ENCODE measurements at places on chromosomes 3 and 15.

DNA sequence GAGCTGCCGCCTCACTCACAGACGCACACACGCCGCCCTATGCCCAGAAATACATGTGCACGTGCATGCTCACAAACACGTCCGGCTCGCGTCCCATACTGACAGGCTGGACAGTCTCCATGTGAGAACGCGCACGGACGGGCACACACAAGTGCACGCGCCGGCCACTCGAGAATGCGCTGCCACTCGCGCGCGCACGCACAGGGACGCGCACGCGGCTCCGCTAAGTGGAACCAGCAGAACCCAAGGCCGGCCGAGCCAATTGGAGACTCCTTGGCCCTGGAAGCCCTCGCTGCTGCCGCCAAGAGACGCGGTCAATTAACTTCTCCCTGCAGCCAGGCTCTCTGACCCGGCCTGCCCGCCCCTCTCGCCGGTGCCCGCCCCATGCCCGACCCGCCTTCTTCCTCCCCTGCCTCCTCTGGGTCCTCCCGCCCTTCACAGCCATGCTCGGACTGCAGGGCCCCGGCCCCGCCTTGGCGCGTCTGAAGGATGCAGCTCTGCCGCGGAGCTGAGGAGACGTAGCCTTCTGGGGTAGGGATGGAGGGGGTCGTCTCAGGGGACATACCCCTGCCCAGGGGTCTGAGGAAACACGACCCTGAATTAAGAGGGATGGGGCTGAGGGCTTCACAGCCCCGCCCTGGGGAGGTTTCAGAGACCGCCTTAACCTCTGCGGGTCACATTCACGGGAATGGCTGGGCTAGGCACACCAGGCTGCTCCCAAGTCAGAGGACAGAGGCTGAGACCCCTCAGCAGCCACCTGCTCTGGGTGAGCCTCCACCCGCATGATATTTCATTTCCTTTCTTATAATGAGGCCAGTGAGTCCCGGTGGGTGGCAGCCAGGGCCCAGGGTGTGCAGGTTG is 15.0 kb downstream of the PTH1R start:
- no peak for DNase-seq

DNA sequence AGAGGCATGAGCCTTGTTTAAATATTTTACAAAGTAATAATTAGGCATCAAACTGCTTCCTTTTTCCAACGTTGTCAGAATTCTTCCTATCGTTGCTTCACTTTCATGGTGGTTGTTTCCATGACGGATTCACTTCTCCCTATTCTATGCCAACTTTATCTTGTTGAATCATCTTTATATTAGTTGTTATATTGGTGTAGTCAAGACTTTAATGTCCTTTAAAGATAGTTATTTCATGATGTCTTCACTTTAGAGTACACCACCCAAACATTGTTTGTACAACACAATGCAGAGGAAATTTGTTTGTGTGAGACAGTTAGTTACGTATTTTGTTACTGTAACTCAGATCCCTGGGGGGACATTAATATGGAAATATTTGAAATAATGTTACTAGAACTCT is 61.9 kb downstream of the CRYBG3 start:
- no peak for DNase-seq

- no peak for DNase-seq
Observed at GRCh38 chr3:172104471-172105072, 65.2 kb downstream of the FNDC3B start.

DNA sequence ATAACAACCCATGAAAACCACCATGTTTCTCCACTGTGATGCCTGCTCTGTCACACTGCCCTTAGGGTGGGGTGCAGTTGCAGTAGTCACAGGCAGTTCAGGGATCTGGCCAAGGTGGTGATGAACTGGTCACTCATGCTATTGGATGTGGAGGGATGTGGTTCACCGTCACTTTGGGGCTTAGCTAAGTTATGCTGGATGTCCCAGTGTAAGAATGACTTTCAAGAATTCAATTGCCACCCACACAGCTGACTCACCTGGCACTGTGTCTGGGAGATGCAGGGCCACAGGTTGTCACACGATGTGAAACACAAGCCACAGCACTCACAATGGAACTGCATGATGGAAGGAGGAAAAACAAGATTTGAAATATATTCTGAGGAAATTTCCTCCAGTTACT is 146.1 kb upstream of the CTNNB1 start:
- no peak for DNase-seq

- DNase-seq, result no peak
Observed at GRCh38 chr15:68677996-68678395, 99.2 kb downstream of the CORO2B start.

GRCh38 chr3:9087831-9088413 is 124.7 kb upstream of the RAD18 start:
- DNase-seq, result no peak

DNA sequence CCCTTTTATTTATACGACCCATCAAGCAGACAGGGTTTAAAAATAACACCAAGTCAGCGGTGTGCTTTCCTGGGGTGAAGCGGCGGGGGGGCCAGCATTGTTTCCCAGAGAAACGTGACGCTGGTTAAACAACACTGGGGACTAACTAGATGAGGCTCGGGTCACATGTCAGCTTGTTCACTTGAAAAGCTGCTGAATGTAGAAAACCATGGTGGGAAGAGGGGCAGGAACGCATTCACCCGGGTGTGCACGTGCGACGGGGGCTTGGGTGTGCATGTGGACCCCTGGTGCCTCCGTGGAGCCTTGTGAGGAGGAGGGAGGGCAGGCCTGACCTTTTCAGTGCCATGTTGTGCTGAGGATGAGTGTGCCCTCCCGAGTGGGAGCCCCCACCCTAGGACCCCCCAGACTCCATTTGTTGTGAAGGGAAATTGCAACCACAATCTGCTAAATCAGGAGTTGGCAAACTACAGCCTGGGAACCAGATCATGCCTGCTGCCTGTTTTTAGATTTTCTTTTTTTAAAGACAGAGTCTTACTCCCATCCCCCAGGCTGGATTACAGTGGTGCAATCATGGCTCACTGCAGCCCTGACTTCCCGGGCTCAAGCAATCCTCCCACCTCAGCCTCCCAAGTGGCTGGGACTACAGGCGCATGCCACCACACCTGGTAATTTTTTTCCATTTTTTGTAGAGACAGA is 70.4 kb upstream of the CMTM7 start:
- no peak for DNase-seq

DNA sequence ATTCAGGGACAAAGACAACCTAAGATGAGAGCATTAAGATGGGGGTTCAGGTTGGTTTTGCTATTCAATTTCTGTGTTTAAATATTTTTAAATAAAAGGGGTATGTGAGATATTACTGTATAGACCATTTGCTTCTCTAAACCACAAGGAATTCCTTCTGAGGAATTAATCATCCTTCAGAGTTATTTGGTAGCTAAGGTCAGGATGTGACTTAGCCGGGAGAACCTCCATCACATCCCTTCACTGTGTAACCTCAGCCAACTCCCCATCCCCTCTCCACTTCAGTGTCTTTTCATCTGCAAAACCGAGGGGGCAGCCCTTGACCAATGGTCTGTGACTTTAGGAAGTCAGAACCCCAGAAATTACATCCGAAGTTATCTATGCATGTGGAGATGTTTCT is 48.7 kb upstream of the SKOR1 start:
- DNase-seq, result no peak

DNA sequence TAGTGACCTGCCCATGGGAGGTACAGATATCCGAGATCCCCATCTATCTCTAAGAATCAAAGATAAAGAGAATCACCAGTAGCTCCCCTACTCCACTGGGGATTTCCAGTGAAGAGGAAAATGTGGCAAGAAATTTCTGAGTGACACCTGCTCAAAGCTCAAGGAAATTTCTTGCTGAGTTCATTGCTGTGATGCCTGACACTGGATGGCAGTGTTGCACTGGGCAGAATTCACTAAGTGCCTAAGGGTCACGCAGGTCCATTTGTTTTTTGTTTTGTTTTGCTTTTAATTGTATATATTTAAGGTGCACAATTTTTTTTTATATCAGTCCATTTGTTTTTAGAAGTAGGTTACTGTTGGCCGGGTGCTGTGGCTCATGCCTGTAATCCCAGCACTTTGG is 109.5 kb upstream of the KCNAB1 start:
- DNase-seq, result no peak

- DNase-seq, result no peak
Observed at GRCh38 chr15:81256916-81257315, 60.2 kb downstream of the IL16 start.

DNA sequence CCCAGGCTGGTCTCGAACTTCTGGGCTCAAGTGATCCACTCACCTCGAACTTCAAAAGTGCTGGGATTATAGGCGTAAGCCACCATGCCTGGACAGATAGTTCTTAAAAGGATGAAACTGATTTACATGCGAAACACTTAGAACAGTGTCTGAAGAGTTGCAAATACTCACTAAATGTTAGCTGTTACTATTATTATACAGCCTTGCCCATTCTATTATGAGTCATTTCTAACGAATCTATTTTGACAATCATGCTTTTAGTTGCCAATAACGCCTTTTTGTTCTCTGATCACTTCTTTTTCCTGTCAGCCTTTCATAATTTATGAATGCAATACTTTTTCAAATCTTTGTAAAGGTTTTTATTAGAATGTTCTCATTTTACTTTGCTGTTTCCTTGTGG is 112.7 kb downstream of the SNRK start:
- no peak for DNase-seq

DNA sequence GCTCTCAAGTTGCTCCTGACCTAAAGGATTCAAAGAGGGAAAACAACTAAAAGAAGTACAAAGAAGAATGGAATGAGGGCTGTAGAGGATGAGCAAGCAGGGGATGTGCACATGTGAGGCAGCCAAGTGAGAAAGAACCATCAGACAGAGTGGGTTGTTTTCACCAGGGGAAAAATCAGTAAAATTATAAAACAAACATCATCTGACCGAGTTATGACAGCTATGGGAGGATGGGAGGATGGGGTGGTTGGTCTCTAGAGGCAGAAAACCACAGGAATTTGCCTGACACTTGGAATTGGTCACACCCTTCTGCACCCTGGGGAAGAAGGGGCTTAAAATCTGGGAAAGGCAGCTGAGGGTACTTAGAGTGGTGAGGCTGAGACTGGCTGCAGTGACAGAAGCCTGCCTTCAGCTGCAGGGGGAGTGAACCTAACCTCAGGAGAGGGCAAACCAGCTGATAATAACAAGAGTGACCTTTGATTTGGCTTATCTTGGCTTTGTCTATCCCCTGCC is 10.1 kb downstream of the ARHGAP31 start:
- peak; percentile 72 for DNase-seq

GRCh38 chr15:81950841-81951414 is 94.9 kb downstream of the MEX3B start:
- DNase-seq, result no peak

DNA sequence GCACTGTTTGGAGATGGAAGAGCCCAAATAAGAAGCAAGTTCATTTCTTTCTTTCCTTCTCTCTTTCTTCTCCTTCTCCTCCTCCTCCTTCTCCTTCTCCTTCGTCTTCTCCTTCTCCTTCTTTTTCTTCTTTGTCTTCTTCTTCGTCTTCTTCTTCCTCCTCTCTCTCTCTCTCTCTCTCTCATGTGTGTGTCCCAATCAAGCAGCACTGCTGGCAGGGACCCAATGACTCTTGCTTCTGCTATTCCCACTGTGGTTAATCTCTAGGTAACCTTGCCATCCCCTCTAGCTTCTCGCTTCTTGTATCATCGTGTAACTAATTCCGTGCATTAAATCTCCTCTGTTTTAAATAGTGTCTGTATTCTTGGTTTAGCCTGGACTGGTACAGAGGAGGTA is 26.1 kb upstream of the ZNF280D start:
- peak; percentile 94 for DNase-seq

DNA sequence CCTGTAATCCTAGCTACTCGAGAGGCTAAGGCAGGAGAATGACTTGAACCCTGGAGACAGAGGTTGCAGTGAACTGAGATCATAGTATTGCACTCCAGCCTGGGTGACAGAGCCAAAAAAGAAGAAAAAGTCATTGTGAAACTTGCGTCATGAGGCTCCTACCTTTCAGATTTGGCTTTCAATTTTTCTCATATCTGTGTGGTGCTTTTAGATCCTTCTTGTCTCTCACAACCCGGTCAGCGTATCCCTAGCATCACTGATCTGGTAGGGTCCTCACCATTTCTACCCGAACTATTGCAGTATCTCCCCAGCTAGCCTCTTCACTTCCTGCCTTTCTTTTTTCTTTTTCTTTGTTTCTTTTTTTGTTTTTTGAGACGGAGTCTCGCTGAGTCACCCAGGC is 21.6 kb upstream of the GCNT3 start:
- DNase-seq, result no peak

DNA sequence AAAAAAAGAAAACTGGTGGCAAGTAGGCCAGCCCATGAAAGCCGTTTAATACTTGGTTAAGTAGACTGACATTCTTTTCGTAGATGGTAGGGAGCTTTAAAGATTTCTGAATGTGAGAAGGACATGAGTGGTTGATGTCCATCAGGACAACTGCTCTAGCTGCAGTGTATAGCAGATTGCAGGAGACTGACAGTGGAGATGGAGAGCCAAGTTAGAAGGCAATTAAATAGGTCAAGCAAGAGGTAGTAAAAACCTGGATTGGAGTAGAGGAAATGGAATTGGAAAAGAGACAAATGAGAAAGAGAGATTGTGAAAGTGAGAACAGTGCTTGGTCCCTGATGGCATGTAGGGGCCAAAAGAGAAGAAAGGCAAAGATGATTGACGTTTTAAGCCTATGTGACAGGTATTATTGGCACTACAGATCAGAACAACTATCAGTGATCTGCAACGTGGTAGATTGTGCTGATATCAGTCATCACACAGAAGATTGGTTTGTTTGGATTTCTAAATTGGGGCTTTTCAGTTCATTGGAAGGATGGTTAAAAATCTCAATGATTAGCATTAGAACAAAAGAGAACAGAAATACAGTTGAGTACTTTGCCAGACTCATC is 74.0 kb downstream of the CNTN4 start:
- no peak for DNase-seq

- no peak for DNase-seq
Observed at GRCh38 chr15:52221730-52222129, 30.5 kb upstream of the GNB5 start.

DNA sequence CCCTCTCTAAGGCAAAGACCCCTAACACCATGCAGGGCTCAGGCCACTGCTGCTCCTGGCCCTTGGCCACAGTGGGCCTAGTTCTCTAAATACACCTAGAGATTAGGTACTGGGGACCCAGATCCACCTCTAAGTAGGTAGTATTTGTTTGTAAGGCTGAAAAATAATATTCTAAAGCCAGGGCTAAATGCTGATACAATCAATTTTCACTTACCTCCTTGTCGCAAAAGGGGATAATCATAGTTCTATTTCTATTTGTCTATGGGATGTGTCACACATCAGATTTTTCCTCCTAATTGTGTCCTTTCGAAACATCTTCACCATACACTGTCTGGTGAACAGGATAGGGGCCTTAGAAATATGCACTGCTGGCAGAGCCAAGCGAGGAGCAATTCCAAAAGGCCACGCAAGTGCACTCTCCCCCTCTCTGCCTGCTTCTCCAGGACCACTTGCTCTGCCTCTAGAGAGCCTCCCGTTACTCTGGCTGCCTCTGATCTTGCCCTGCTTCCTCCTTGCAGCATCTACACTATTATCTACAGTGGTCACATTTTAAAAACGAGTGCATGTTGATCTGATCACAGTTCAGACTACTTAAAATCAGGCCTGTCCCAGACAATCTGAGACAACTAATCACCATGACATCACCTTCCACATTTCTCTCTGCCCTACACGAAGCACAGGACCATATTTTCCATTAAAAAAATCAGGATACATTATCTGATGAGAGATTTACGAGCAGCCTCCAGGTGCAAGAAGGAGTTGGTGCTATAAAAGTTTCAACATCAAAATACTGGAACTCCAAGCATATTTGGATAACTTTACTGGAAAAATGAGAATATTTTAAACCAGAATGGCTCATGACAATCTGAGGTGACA is 115.4 kb downstream of the MYLK start:
- DNase-seq, result no peak

GRCh38 chr3:74004386-74004785 is 379.6 kb upstream of the PDZRN3 start:
- DNase-seq, result no peak
